ENCODE measurements at places on chromosomes 6 and 20.
A peak's percentile ranks its signal among the peaks of the same experiment; 100 is the strongest.

DNA sequence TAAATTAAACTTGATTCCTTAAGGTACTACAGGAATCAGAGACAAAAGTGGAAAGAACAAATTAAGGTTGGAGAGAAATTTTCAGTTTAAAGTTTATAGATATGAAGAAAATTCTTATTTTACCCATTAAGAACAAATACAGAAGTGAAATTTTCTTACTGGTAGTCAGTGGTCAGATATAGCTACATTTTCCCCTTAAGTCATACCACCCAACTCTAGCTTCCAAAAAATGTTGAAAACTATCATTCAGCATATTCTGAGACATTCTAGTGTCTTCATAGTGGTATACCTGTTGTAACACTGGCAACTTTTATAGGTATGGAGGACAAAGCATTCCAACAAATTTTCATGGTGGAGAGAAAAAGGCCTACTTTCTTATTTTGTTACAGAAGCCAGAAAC, 15.6 kb upstream of the SUMO4 start:
- DNase-seq, result no peak

DNA sequence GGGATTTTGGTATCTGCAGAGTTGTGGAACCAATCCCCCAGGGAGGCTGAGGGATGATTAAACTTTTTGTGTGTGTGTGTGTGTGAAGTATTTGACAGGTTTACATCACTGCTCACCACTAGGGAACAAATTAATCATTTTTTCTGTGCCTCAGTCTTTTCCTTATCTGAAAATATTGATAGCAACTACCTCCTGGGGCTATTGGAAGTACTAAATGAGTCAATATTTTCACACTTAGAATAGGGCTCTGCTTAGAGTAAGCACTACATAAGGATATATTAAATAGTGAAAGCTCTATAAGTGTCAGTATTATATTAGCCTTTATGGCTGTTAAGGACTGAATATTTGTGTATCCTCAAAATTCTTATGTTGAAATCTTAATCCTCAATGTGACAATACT, 155.2 kb upstream of the UST start:
- no peak for DNase-seq

DNA sequence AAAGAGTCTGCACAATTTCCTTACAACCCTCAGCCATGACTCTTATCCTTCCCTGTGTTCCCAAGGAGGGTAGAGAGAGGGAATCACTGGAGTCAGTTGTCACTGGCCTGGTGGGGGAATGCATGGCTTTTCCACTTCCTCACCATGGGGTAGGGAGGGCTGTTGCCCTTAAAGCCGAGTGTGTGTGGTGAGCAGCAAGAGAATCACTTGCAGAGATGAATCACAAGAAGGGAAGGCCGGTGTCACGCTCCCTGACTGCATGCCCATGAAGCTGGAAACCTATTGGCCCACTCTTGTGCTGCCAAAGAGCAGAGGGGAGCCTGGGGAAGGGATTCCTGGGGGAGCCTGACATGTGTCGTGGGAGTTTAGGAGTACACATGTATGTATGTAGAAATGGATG, 18.1 kb upstream of the BMP6 start:
- DNase-seq, result no peak

DNA sequence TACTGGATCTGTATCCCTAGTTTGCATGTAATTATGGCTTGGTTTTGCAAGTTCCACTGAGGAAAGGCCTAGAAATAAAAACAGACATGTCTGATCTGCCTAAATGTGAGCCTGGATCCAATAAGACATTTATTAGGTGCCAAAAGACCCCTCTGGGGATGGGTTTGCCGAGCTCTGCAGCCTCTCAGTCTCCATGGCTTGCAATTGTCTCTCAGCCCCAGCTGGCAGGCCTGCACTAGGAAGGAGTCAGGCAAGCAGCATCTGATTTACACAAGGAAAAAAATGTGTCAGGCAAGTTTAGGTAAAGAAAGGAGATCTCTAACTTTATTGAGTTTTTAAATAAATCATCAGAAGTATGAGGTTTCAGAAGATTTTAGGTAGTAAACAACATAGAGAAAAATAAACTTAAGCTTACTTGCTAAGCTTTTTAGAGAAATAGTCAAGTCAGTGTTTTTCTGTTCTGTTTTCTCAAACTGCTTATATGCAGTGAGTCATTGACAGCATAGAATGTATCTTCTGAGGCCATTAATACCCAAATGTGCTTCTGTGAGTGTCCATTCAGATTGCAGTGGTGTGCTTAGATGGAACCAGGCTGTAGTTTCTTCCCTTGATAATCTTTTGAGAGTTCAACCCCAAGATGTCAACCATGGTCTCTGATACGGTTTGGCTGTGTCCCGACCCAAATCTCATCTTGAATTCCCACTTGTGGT, 121.0 kb downstream of the FHL5 start:
- DNase-seq, result no peak

GRCh38 chr6:167824591-167825331, 1.9 kb upstream of the AFDN start:
- DNase-seq, result peak; percentile 76

DNA sequence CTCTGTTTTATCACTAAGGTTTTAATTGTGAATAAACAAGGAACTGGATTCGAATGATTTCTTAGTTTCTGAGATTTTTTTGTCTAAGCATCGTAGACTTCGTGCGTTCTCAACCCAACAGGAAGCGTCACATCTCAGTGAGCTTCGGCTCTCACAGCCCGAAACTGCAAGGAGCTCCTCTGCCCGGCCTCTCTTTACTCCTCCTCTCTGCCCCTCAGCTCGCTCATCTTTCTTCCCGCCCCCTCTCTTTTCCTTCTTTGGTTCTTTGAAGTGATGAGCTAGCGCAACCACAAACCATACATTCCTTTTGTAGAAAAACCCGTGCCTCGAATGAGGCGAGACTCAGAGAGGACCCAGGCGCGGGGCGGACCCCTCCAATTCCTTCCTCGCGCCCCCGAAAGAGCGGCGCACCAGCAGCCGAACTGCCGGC, 480 bp upstream of the NT5E start:
- no peak for DNase-seq

All from right lung (tissue), 10 donors.